Suppressor macrophage treated with lipopolysaccharide for 1 hour (primary cell): ENCODE measurements at places on chromosomes 12 and 14.

DNA sequence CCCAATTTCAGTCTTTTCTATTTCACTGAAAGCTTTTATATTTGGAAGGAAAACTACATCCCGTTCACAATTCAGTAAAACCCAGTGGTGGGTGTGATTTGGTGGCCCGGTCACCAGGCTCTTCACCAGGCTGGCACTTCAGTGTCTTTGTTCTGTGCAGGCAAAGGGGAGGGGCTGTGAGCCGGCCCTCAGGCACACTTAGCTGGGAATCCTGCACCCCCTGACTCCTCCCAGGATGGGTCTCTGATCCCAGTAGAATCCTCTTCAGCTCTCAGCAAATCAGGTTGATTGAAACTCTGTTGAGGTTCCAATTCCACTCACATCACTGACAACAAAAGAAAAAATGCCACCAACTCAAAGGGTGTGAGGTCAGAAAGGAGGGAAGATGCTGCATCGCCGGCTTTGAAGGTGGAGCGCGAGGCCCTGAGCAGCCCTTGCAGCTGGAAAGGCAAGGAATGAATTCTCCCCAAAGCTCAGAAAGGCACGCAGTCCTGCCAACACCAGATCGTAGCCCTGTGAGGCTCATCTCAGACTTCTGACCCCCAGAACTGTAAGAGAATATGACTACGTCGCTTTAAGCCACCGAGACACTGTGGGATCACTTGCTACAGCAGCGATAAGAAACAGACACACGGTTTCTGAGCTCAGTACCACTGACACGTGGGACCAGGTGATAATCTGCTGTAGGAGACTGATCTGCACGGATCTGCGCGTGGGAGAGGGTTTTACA, 166.6 kb downstream of the PIWIL1 start:
- no peak for DNase-seq

GRCh38 chr12:113891167-113891692, 74.9 kb downstream of the RBM19 start:
- no peak for DNase-seq

DNA sequence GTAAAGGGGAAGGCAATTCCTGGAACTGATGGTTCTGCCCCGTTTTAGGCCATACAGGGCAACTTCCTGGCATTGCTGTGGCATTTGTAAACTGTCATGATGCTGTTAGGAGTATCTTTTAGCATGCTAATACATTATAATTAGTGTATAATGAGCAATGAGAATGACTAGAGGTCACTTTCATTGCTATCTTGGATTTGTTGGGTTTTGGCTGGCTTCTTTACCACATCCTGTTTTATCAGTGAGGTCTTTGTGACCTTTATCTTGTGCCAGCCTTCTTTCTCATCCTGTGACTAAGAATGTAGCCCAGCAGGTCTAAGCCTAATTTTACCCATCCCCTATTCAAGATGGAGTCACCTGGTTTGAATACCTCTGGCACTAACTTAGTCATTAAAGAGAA, 51.2 kb downstream of the TESPA1 start:
- DNase-seq = no peak

DNA sequence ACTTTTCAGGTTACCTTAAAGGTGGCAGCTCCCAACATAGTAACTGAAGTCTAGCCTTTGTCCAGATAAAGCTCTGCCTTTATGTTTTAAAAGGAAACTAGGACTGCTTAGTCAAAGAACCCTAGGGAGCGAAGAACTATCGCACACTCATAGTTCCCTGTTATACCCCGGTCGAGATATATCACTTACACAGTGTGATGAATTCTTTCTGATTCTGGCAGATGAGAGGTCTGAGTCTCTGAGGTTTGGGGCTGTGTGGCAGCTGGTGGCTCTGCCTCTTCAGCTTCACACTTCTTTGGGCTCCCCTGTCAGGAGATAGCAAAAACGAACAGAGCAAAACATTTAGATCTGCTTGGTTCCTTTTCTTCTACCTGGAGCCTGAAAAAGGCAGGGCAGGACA, 17.0 kb downstream of the ACIN1 start:
- peak; percentile 28 for DNase-seq

DNA sequence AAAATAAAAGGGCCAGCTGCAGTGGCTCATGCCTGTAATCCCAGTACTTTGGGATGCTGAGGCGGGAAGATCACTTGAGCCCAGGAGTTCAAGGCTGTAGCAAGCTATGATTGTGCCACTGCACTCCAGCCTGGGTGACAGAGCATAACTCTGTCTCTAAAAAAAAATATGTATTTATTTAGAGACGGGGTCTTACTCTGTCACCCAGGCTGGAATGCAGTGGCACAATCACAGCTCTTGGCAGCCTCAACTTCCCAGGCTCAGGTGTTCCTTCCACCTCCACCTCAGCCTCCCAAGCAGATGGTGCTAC, 179.3 kb upstream of the ATF7IP start:
- no peak for DNase-seq

DNA sequence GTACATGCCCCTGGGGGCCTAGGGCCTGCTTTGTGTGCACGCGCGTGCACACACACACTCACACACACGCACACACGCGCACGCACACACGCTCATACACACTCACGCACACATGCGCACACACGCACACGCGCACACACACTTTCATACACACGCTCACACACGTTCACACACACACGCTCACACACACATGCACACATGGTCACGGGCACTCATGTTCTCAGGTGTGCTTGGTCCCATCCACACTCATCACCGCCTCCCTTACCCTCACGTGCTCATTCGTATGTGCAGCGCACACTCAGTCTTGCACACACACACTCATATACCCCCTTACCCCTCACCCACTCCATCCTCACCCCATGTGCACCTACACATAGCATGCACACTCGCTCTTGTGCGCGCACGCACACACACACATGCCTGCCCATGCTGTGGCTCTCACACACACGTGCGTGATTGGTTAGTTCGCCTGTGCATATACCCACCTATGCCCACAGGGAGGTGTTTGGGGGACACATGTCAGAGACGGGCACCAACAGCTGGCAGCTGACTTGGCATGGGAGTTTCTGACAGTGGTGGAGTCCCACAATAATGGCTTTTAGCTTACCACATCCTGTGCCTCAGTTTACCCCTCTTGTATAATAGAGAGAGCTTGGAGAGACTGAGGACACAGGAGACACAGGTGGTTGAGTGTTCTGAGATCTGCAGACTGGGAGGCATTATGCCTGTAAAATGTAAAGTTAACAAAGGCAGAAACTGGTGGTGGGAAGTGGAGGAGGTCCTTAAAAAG, 28.7 kb downstream of the TSPAN9 start:
- DNase-seq = no peak
